ENCODE measurements at places on chromosomes 1 and 21.

DNA sequence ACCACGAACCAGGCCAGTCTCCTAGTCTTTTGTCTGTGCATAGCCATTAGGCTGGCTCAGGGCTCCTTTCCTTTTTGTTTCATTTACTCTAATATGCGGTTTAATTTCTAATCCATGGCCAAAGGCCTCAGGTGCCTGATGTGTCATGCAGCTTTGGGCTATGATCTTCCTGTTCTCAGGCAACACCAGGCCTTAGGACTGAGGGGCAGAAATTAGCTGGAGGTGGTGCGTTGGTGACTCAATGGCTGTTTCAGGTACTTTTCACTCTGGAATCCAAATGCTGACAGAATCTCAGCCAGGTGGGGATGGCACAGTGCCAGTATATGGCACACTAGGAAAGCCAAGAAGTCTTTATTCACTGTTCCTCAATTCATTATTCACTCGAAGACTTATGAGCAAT is 105.3 kb downstream of the CACNA1E start:
- DNase-seq: no peak

- DNase-seq: no peak
These were observed 143.7 kb downstream of the PBX1 start for GRCh38 chr1:164702664-164703063.

DNA sequence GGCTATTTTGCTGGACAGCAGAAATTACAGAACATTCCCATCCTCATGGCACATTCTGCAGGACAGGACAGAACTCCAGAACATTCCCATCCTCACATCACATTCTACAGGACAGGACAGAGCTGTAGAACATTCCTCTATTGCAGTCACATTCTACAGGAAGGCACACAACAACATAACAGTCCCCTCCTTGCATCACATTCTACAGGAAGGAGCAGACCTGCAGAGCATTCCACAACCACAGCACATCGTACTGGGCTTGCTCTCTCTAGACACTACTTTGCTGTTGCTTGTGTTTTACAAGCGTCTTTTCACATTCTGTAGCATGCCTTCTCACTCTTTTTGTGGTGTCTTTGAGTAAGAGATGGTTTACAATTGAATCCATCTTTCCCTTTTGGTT is 26.8 kb upstream of the ABCB10 start:
- no peak for DNase-seq

- DNase-seq: no peak
These were observed 1.3 kb upstream of the IL19 start for GRCh38 chr1:206769304-206769731.

DNA sequence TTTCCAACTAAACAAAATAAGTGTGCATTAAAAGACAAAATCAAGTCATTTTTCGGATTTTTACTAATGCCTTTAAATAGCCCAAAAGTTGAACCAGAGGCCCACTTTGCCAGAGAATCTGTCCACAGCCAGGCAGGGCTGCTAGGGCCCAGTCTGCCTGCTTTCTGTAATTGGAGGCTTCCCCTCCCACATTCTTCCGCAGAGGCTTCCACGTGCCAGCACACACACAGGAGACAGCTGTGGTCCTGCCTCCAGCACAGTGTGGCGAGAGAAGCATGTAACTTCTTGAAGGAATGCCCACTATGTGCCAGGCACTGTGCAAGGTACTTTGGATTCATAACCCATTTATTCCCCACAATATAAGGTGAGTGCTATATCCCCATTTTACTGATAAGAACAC is 11.3 kb upstream of the PDZK1IP1 start:
- DNase-seq: no peak

- no peak for DNase-seq
These were observed 1.1 kb downstream of the CELA2A start for GRCh38 chr1:15457585-15457984.

- no peak for DNase-seq
These were observed 546 bp downstream of the SPOCD1 start for GRCh38 chr1:31815307-31815645.

DNA sequence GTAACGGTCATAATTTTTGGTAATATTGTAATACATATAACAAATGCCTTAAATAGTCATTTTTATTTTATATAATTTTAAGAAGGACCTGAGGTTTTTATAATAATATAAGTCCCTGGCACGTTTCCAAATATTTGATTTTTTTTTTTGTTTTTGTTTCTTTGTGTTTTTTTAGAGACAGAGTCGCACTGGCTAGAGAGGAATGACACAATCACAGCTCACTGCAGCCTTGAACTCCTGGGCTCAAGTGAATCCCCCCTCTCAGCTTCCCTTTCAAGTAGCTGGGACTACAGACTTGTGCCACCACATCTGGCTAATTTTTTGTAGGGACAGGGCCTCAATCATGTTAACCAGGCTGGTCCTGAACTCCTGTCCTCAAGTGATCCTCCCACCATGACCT is 29.7 kb downstream of the ARHGAP29 start:
- no peak for DNase-seq

DNA sequence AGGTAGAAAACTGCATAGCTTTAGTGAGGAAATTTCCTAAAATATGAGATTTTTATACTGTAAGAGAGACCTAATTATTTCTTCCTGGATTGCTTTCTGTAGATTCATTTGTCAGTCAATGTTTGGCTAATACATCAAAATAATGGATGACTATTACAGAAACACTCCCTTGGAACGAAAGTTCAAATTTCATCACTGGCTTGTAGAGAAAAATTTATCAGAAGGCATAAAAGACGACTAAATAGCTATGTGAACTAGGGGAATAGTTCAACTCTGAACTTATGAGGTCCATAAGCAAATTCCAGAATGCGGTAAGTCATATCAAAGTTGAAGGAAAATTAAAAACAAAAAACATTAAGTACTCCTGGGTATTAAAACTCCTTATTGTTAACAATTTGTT is 36.0 kb downstream of the WNT2B start:
- DNase-seq: no peak

- no peak for DNase-seq
These were observed 96.4 kb downstream of the UBR4 start for GRCh38 chr1:19113697-19114092.

GRCh38 chr1:19204446-19205266 is 5.4 kb downstream of the UBR4 start:
- no peak for DNase-seq

Measured in caudate nucleus (tissue), 63 donors.